ENCODE measurements at places on chromosomes 7 and 10.
A peak's percentile ranks its signal among the peaks of the same experiment; 100 is the strongest.

- DNase-seq = no peak
Measured at GRCh38 chr7:20744954-20745446, 41.7 kb downstream of the SP8 start.

DNA sequence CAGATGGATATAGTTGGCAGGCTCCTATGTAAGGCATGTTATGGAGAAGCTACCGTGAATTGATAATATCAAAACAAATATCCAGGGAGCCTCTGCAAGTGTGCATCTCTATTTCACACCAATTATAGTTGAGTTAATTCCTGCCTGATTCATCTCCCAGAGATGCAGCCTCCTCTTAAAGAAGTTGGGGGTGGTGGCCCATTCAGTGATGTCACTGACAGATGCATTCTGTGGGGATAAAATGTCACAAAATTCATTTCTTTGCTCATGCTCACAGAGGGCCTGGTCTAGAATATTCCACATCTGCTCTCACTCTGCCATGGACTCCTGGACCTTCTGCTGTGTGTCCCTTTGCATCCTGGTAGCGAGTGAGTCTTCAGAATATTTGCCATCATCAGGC lies 189.1 kb upstream of the PRSS1 start:
- no peak for DNase-seq

GRCh38 chr7:618539-619367 lies 99.1 kb upstream of the PDGFA start:
- DNase-seq = no peak

DNA sequence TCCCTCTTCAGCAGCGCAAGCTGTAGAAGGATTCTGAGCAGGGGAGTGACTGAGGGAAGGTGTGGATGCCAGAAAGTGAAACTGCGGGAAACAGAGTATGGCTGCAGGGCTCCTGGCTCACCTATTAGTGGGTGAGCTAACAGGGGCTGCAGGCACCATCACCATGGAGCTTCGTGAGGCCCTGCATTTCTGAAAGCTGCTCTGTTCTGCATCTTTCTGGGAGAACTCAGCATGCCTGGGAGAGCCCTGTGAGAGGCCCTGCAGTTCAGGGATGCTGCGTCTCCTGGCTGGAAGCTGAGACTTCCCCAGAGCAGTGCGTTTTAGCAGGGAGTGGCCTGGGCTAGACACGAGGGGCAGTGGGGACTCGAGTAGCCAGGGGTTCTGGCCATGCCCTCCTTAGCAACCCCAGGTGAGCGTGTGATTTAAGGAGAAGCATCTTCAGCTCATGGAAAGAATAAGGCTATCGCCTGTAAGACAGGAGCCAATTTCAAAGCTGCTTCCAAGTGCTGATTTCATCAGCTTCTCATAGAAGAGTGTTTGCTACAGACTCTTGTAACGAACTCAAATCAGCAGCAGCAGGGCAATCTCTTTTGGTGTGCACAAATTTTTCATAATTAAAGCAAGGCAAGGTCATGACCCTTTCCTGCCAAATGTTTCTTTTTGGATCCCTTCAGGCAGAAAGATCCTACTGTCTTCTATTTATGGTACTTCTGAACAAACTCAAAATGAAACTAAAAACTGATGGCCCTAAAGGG lies 293.6 kb upstream of the ZNF32 start:
- DNase-seq = no peak

DNA sequence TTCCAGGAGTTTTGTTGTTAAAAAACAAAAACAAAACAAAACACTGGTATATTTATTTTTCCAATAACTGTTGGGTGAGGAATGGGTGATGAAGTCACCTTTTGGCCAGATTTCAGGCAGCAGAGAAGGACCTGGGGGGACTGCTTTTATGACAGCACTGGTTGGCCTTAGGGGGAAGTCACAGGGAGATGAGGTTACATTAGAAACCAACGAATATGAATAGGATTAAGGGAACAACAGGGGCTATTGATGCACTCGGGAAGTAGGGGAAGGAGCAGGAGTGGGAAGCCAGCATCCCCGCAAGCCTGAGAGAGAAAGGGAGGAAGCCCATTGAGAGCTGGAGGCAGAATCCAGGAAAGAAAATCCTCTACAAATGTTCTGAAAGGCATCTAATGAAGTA lies 958.4 kb downstream of the TYW1 start:
- no peak for DNase-seq

DNA sequence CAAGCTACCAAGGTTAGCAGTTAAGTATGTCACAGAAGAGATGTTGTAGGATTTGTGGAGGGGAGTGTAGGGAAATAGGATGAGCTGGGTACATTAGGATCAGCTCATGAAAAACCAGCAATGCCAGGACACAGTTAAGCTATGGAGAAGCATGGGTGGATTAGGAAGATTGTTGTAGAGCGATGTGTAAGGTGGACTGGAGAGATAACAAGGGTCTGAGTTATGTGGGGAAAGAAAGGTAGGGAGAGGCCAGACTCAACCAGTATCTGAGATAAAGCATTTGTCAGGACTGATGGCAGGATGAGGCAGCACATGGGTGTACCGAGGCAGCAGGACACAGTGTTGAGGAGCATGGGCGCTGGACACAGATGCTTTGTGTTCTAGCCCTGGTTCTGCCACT lies 85.4 kb upstream of the PRR15 start:
- no peak for DNase-seq

DNA sequence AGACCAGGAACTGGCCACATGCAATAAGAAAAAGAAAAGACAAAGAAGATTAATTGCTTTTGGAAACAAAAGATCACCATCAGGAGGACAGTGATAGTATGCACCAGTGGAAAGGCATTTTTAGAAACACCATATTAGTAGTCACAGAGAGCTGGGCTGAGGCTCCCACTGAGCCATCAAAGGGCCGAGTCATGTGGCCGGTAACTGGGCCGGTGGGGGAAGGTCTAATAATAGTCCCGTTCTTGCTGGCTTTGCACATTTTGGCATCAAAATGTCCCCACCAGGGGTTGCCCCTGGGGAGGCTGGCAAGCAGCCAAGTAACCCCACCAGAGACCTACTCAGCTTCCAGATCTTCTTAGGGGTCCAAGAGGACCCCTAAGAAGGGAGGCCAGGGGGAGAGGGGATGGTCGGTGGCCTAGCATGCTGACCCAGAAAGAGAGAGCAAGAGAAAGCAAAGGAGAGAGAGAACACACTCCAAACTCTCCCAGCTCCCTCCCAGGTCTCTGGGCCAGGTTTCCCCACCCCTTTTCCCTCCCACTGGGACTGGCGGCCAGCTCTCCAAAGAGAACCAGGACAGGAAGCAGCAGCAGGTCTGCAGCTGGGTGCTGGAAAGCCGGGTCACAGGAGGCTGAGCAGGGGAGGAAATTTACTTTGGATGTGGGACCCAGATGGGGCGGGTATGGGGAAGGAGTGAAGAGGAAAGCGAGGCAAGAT lies 70.2 kb upstream of the FGFR2 start:
- DNase-seq = no peak

- no peak for DNase-seq
Measured at GRCh38 chr10:5534051-5534821, 9.5 kb downstream of the CALML3 start.

DNA sequence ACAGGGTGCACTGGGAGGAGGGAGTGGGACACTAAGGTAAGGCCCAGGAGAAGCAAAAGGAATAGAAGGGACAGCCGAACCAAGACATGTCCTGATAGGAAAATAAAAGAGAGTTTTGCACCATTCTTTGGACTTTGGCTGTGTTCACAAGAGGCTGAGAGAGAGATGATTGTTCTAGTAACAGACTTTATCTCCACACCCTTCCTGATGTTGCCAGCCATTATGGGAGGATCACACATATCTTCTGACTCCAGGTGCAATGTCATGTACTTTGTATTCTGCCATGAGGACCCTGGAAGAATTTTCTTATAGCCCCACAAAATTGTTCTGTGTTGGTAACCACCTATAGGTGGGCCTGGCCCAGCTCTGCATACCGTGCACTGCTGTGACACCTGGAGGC lies 11.4 kb downstream of the LSMEM1 start:
- no peak for DNase-seq

- DNase-seq = no peak
Measured at GRCh38 chr7:121697731-121698316, 175.1 kb upstream of the PTPRZ1 start.

GRCh38 chr10:88361494-88361893 lies 221.6 kb downstream of the RNLS start:
- no peak for DNase-seq

- DNase-seq = no peak
Measured at GRCh38 chr10:102460836-102461186, 9.5 kb upstream of the C10orf95 start.

- no peak for DNase-seq
Measured at GRCh38 chr10:78285226-78285625, 251.6 kb downstream of the RPS24 start.

GRCh38 chr10:130767116-130767730 lies 544.3 kb downstream of the TCERG1L start:
- DNase-seq = no peak

DNA sequence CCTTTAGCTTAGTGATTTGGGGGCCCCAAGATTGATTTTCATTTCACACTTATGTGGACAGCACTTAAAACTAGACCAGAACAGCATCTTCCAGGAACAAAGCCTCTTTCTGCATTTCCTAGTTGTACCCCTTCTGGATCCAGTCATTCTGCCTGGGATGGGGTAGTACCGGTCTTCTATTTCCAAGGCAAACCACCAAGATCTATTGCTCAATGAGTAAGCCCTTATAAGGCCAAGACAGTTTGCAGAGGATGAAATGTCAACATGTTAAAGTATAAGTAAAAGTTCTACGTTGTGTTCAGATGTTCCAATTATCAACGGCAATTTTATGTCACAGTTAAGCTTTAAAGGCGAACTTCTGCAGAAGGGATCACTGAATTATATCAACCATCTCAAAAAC lies 106.9 kb upstream of the ZNF746 start:
- DNase-seq = no peak

DNA sequence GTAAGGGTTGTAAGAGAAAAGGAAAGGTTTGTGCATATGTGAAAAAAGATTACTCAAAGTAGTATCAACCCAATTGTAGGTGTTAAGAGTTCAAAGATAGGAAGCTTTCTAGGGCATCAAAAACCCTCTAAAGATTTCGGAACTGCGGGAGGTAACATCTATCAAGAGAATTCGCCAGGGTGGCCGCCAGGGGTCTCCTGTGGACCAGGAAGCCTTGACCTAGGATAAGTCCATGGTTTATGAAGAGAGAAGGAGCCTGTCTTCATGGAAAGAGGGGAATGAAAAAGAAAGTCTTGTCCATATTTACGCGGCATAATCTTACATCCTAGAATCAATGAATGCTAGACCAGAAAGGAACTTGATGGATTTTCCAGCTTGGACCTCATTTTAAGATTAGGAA lies 140.7 kb upstream of the CALCR start:
- no peak for DNase-seq

DNA sequence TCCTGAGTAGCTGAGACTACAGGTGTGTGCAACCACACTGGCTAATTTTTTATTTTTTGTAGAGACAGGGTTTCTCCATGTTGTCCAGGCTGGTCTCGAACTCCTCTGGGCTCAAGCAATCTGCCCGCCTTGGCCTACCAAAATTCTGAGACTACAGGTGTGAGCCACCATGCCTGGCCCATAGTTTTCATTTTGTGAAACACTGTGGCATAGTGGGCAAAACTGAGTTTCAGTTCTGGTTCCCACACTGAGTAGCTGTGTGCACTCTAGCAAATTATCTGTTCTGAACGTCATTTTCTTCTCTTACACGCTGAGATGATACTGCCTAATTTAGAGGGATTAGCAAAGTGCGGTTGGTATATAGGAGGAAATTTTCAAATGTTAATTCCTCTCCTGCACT lies 13.5 kb downstream of the ATP5MK start:
- peak; percentile 25 for DNase-seq

- peak; percentile 45 for DNase-seq
Measured at GRCh38 chr7:2971914-2972834, 71.5 kb downstream of the CARD11 start.

DNA sequence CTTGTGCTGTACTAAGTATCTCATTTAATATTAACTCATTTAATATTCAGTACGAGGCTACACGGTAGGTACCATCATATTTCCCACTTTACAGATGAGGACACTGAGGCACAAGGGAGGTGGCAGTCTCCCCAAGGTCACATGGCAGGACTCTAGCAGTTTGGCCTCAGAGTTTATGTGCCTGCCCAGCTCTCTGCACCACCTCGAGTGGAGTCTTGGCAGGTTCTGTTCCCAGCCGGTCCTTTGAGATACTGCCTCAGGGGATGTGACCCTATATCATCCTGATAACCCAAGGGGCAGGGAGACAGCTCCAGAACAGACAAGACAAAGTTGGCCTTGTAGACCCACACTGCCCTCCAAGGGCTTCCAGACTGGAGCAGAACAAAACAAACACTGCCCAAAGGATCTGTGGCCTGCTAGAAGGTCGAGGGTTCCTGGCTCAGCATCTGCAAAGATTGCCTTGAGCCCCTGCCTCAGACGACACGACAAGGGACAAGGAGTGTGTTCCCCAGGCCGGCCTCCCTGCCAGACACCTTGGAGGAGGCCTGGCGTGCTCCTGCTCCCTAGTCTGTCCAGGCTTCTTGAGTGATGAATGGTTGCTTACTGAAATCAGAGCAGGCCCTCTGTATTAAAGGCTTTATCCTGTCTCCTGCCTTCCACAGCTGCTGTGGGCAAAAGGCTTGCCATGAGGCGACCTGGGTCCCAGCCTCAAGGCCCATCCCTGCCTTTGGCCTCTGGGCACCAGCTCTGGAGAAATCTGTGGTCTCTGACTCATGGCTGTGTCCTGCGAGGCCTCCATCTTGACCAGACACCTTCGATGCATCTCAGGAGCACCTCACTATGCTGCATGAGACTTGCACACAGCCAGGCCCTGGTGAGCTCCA lies 3.9 kb upstream of the PWWP2B start:
- DNase-seq = no peak

- no peak for DNase-seq
Measured at GRCh38 chr10:51406581-51406980, 292.8 kb downstream of the CSTF2T start.

- no peak for DNase-seq
Measured at GRCh38 chr10:61329854-61330253, 123.3 kb downstream of the TMEM26 start.

GRCh38 chr7:129522088-129522970 lies 20.0 kb downstream of the SMKR1 start:
- no peak for DNase-seq

DNA sequence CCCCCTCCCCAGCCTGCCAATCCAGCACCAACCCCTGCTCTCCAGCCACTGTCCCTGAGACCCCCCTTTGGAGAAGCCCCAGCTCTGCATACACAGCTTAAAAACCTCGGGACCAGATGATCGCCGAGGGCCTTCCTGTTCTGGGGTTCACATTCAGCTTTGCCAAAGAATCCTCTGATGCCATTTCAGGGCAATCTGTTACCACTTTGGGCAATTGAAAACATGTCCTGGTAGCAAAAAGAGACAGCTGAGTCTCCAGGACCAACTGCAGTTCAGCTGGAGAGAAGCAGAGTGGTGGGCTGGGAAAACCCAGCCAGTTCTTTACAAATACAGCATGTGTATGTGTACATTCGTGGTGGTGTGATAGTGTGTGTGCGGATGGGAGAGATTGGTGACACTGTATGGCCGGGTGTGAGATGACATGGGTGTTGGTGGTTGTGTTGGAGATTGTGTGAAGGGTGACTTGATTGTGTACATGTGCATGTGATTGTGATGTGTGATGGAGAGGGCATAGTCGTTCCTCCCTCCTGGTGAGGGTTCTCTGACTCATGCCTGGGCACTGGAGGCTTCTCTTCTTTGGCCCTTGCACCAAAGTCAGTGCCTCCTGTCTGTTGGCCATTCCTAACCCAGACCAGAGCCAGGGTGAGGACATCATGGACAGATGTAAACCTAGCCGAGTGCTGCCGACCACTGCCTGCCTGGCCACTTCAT lies 48.5 kb upstream of the AQP1 start:
- no peak for DNase-seq

GRCh38 chr7:32459788-32460187 lies 30.4 kb downstream of the LSM5 start:
- no peak for DNase-seq

GRCh38 chr10:120770496-120770895 lies 80.7 kb upstream of the WDR11 start:
- DNase-seq = no peak
